ENCODE measurements at places on chromosomes 13 and 19.
A peak's percentile ranks its signal among the peaks of the same experiment; 100 is the strongest.

DNA sequence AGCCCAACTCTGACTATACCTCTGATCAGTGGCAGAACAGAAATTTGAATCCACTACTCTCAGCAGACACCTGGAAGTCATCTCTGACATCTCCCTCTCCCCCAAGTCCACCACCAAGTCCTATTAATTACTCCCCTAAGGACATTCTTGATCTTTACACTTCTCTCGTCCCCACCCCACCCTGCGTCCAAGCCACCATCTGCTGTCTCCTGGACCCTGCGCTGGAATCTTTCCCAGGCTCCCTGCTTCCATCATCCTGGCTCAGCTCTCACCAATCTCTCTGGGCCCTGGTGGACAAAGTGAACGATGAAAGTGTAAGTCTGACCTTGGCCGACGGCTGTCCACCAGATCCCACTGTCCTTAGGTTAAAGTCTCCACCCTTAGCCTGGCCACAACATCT, 145.6 kb upstream of the GJB6 start:
- DNase-seq: no peak

DNA sequence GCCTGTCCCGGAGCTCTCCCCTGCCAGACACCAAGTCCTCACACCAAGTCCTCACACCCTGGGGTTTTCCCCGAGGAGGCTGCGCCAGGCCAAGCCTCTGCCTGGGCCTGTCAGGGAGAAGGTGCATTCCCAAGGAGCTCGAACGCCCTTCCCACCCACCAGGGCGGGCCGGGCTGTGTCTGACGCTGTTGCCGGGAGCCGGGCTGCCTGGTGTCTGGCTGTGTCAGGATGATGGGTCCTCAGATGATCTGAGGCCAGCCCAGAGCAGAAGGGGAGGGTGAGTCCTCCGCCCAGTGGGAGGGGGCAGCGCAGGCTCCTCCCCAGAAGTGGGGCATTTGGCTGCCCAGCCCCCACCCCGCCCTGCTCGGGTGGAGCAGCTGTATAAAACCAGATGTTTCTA, 2.3 kb upstream of the HAS1 start:
- DNase-seq: no peak

GRCh38 chr13:97214921-97215320, 7.2 kb upstream of the MBNL2 start:
- no peak for DNase-seq

GRCh38 chr19:45250832-45251451, at the start of gene MARK4:
TSS of gene MARK4 (plus strand) at chr19:45251271. CDS start at chr19:45251589, 318 bp downstream.
- DNase-seq: peak; percentile 75

DNA sequence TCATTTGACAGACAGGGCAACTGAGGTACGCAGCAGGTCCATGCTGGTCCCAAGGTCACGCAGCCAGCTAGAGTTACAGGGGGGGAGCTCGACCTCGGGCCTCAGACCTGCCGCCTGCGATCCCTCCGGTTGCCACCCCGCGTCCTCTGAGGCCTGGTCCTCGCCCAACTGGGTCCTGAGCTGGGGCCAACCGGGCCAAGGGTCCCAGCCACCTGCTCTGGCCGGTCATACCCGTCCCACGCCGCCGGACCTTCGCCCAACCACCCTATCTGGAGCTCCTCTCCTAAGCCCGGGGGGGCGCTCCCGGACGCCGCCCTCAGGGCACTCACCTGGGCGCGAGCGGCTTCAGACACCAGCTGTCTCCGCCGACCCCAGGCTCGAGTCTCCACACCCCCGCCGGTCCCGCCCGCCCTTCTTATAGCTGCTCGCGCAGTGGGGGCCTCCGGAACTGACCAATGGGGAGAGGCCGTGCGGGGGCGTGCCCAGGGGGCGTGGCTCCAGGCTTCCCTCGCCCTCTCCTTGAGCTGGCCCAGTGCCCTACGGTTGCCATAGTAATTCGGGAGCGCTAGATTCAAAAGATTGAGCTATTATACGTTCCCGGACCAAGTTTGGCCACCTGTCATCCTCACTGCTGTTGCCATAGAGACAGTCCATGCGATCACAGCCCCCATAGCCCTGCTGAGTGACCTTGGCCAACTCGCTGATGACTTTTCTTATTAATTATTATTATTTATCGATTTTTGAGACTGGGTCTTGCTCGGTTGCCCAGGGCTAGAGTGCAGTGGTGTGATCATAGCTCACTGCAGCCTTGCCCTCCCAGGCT, at the start of gene PLIN5:
Gene PLIN5, minus strand, starts transcription at position 389 of the 823 bp plus-strand sequence. CDS start 1,150 bp downstream, outside the sequence.
- peak; percentile 94 for DNase-seq

- DNase-seq: no peak
Measured at GRCh38 chr19:4365791-4366665, 22.7 kb downstream of the MPND start.

GRCh38 chr13:33793726-33794125, 24.2 kb upstream of the RFC3 start:
- no peak for DNase-seq
